NCI-H1105 (cell line): ENCODE measurements at places on chromosomes 1 and 21.

- no peak for DNase-seq
These were observed 49.3 kb downstream of the ADAMTS1 start for GRCh38 chr21:26795866-26796329.

GRCh38 chr1:54229281-54229891 is 29.4 kb downstream of the MRPL37 start:
- DNase-seq: no peak

DNA sequence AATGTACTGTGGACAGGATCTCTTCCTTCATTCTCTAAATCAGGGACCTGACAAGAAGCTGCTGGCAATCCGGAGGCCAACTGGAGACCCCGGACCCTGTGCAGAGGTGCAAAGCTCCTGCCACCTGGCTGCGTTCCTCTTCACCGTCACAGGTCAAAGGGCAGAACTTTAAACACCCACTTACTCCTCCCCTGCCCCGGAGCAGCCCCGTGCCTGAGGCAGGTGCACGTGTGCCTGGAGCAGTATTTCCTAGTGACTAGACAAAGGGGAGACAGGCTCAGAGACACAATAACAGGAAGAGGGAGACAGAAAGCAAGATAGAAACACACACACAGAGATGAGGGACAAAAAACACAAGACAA is 6.6 kb upstream of the PIGC start:
- no peak for DNase-seq

DNA sequence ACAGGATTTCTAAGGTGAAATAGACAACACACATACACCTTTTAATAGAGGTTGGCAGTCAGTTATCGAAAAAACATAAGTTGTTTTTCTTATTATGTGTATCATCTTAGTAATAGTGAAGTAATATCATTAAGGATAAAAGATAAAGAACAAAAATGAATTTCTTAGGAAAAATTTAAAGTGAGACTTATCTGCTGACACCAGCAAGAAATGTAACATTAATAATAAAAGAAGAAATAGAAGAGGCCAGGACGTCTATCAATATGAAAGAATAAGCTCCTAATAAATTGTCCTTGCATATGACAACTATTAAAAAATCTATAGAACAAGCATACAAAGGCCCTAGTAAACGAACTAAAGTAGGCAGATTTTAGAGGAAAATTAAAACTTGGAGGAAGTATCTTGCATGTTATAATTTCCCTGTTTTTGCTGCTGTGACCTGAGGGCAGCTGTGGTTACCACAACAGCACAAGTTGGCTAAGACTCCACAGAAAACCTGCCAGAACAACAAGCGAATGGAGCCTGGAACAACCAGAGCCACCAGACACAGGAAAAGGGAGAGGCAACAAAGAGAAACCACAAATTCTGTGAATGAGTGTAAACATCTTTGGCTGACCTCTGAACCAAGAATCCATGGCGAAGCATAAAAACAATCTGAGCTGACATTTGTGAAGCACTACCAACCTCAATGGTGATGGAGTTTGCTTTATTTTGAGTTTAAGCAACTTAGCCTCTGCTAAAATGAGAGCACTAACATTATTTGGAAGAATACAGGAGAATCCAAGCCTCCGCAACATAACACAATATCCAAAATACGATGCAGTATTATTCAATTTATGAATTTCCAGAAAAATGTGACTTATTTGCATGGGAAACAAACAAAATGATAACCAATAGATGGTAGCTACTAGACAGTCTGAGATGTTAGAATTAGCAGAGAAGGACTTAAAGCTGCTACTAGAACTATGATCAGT is 207.5 kb downstream of the KCNT2 start:
- DNase-seq: no peak
